ENCODE measurements at places on chromosomes 5 and 9.

- peak; percentile 23 for DNase-seq
Observed at GRCh38 chr9:113349445-113350094, at the start of gene BSPRY. Gene BSPRY, plus strand, starts transcription at chr9:113349541. Its CDS starts 39 bp downstream, at chr9:113349580.

DNA sequence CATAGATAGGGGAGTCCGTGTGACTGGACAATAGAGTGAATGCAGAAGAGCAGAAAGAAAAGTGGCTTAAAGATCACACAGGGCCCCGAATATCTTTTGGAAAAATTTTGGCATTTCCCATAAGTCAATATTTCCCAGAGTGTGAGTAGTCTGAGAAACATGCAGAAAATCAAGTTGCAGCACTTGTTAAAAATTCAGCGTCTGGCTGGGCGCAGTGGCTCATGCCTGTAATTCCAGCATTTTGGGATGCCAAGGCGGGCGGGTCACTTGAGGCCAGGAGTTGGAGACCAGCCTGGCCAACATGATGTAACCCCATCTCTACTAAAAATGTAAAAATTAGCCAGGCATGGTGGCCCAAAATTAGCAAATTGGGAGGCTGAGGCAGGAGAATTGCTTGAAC lies 227.0 kb downstream of the DRD1 start:
- no peak for DNase-seq

DNA sequence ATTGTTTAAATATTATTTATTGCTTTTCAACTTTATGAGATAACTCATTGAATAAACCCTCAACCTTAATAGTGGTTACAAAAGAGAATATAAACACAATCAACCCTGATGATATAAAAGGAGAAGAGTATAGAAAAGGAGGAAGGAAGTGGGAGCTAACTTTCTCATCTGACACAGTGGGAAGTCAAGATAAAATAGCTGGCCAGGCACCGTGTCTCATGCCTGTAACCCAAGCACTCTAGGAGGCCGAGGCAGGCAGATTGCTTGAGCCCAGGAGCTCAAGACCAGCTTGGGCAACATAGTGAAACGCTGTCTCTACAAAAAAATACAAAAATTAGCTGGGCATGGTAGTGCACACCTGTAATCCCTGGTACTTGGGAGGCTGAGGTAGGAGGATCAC lies 93.5 kb downstream of the PPP2R2B start:
- DNase-seq = no peak

GRCh38 chr9:124286292-124286931 lies 28.7 kb downstream of the NEK6 start:
- DNase-seq = peak; percentile 51

DNA sequence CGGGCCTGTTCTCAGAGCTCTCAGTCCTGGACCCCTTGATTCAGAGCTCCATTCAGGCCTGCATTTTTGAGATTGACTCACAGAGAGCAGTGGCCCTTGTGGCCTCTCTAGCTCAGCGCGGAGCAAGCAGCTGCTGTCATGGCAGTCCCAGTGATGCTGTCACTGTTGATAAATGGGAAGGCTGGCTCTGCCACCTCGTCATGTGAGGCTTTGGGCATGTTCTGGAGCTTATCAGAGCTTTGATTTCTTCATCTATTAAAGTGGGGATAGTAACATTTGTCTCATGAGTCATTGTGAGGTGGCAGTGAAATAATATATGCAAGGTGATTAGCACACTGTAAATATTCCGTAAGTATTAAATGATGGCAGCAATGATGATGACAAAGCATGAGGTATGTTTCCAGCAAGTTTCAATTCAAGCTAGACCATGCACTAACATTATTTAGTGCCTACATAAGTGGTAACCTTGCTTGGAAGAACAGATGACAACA lies 126.4 kb upstream of the CXCL14 start:
- DNase-seq = no peak

- DNase-seq = no peak
Observed at GRCh38 chr5:107779437-107779836, 108.7 kb upstream of the EFNA5 start.

DNA sequence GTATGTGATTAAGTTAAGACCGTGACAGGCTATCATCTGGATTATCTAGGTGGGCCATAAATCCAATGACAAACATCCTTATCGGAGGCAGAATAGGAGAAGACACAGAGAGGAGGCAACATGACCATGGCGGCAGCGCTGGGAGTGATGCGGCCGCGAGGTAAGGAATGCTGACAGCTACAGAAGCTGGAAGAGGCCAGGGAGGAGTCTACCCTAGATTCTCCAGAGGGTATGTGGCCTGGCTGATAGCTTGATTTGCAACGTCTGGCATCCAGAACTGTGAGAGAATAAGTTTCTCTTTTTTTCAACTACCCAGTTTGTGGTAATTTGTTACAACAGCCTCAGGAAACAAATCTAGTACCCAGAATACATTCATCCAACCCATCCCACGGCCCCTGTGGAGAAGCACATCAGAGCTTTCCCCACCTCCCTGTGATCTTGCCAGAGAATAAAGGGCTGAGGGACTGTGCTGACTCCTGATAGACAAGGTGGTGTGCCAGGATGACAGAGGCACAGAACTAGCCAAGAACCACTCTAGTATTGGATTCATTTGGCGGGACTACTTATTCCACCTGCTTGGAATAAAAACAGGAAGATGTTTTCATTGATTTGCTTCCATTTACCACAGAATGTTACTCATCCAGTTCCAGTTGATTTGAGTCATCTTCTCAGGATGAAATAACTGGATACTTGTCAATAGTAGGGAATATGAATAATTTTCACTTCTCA lies 187.4 kb downstream of the MAN2A1 start:
- DNase-seq = no peak

GRCh38 chr9:27977931-27978330 lies 404.6 kb upstream of the C9orf72 start:
- DNase-seq = no peak

DNA sequence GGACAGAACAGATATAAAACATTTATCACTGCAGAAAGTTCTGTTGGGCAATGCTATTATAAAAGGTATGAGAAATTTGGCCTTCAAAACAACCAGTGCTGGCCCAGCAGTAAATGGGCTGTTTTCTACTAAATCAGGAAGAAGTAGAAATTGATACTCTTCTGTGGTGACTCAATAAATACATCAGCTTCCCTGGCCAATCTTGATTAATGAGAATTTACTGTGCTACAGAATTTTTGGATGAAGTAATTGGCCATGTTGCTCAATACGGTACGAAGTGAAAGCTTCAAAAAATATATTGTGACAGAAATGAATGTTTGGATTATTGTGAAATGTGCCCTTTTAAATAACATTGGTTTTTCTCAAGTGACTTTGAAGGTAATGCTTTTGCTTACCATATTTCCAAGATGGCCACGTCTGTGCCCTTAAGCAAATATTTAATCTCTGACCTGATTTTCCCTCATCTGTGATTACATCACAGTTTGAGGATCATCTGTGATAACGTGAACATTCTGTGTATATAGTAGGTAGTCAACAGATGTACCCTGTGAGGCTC lies 4.2 kb downstream of the DNAJA1 start:
- no peak for DNase-seq

GRCh38 chr9:98654247-98654646 lies 54.5 kb downstream of the GABBR2 start:
- DNase-seq = no peak

DNA sequence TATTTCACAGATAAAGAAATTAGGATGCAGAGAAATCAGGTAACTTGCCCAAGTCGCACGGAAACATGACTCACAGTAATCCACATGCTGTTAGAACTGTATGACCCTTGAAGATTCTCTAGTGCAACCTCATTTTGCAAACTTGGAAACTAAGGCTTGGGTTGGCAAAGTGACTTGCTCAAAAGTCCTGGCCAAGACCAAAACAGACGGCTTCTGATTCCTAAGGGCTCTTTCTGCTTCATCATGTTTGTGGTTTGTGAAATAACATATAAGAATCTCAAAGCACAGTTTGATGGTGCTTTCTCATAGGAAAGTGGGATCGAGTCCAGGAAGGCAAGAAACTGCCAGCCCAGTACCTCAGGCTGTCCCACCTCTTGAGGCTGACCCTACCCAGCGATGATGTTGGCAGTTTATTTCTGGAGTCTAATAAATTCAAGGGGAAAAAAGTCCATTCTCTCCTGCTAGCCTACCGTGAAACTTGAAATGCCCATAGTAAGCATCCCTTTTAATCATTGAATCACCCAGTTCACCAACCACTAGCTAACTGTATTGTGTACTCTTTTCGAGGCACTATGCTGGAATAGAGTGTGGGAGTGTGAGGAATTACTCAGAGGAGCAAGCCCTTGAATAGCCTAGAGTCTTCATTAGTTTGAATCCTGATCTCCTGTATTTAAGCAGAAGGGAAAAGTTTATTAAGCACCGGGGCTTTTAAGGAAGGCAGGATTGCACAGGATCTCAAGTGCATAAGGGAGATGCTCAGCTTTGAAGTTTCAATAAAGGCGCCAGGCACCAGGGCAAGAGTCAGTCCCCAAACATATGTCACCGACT lies 14.1 kb downstream of the CAPSL start:
- no peak for DNase-seq

DNA sequence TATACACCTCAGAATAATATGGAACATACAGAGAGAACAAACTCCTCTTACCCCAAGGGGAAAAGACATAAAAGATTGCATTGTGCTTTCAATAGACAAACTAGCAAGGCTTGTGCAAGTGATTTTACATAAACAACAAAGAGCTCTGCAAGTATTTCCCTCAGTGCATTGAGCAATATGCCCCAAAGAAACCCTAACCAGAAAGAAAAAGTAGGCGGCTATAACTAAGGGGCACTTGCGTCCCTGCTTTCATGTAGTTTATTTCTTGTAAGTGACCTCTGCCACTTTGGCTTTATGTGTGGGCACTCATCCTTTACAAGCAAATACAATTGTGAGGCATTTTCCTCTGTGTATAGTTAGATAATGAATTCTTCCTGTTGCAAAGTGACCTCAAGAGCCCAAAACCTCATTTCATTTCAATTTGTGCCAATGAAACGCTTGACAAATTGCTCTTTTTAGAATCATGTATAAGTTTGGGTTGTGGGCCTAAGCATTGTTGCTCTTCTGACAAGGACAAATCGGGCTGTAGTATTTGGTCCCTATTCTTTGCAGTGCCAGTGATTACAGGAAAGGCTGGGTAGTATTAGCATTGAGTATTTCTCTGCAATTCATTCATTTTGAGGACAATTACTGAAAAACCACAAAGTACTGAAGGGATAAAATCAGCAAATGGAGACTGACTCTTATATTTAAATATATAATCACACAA lies 282.2 kb downstream of the DTWD2 start:
- DNase-seq = no peak

DNA sequence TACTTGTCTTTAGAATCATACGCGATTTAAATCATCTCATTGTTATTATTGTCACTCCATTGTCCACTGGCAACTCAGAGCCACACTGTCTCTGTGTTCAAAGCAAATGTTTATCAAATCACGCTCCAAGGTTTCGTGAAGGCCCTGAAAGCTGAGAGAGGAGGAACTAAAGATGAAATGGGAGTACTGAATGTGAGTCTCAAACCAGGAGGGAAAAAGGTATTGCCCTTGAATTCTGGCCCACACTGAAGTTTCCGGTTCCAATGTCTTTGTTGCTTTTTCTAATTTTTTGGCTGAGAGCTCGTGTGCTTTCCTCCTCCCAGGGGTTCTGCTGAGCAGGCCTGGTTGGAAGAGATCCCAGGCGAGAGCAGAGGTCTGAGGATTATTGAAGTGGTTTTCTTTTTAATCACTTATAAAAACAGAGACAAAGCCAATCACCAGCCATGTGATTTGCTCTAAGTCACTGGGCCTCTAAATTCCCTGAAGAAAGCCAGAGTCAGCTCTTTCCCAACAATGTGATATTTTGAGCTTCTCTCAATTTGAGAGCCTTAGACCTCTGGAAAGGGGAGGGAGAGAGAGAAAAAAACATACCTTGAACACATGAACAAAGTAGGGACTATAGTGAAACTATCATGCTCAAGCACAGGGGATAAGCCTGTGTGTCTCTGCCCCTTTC lies 420.8 kb upstream of the GRAMD2B start:
- no peak for DNase-seq

- DNase-seq = peak; percentile 74
Observed at GRCh38 chr9:95494416-95495371, 22.1 kb downstream of the PTCH1 start.

DNA sequence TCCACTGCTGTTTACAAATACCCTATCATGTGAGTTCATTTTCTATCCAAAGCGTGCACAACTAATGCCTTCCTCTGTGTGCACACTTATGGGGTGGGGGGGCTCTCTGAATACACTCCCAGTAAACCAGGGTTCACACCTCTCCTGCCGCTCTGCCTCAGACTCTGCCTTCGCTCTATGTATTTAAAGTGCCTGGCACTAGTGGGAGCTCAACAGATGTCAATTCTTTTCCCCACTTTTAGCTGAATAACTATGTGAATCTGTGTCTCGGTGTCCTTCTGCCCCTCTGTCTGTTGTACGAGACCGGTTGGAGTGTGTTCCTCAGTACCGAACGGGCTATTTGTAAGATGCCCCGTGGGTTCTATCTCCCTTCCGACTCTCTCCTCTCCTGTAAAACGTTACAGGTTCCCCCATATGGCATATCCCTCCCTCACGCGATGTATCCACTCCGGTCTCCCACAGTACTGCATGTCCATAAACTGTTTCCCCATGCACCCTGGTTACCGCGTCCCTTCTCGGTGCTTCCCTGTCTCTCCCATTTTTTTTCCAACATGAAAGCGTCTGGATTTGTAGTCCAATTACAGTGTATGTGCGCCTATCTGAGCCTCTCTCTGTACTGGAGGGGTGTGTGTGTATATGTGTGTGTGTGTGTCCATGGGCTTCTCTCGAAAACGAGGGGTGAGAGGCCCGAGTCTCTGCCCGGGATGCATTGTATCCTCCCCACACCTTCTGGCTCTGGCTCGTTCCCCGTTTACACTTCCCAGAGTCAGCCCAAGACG lies 1.6 kb downstream of the ELL2 start:
- DNase-seq = no peak

DNA sequence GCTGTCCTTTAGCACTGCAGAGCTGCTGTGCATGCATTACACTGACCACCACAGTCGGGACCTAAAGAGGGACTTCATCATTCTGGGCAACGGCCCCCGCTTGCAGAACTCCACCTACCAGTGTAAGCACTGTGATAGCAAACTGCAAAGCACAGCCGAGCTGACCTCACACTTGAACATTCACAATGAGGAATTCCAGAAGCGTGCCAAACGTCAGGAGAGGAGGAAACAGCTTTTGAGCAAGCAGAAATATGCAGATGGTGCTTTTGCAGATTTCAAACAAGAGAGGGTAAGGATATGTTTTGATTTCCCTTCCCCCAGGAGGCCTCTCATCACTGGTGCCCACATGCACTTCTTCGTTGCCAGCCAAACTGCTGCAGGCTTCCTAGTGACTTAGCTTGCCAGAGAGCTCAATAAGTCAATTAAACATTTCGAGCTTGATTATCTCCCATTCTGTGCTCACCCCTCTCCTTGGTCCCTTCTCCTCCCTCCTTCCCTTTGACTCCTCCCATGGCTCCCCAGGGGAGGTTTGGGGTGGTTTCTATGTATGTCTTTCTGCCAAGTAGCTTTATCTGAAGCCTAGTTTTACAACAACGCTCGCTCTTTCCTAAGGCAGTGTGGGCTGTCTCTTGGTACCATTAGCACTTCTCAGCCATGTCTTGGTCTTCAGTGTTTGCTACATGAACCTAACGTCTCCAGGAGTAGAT lies 66.7 kb downstream of the ZNF462 start:
- no peak for DNase-seq

GRCh38 chr5:39137819-39138451 lies 63.7 kb upstream of the RICTOR start:
- DNase-seq = peak; percentile 35
